T47D (cell line): ENCODE measurements at places on chromosomes 7 and 10.

DNA sequence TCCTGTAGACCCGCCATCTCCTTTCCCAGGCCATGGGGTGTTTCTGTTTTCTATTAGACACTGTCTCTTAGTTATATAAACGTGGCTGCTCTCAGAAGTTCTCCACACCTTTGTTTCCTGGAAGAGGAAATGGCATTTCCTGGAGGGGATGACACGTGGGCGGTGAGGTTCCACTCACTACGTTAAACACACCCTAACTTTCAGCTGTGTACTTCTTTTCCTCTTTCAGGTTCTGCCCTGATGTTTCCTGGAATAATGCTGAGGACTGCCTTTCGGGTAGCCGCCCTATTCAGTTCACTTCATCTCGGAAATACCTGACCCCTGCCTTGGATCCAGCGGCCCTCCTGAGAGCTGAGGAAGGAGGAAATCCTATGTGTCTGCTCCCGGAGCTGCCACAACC is 3.4 kb upstream of the PRKCQ start:
- DNase-seq = no peak

- no peak for DNase-seq
Measured at GRCh38 chr10:29761916-29762315, 127.1 kb upstream of the SVIL start.

- DNase-seq = no peak
Measured at GRCh38 chr7:77327932-77328628, 88.1 kb downstream of the GSAP start.

GRCh38 chr10:818526-819220 is 112.8 kb downstream of the LARP4B start:
- DNase-seq = no peak

DNA sequence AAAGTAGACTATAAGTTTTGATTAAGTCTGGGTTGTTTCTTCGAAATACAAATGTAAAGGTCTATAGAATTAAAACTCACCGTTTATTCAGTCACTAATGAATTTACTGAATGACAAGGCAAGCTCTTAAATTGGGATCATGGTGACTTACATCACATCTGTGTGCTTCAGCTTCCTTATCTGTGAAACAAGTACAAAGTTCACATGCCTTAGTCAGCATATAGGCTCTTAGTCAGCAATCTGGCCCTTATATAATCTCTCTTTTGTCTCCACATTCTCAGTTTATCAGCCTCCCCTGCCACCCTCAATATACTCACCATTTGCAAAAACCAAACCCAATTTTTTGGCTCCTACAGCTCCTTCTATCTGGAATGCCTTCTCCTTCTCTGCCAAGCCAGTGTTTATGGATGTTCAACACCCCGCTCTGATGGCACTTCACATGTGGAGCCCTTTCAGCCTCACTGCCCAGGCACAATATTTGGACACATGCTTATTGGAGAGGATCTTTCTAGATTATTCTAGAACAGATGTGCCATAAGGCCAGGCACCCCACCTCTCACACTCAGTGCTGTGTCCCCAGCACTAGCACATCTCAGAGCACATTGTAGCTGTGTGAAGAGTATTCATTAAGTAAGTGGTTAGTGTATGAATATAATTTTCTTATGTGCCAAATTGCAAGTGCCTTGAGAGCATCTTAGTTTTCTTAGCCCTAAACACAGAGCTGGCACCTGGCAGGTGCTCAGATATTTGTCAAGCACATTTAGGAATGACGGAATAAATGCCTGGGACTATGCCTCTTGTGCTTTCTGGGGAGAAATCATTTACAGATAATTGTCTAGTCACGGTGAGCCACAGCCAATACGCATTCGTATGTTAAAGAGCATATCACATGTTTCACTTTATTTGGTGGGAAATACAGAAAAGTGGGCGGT is 9.8 kb upstream of the LAMB1 start:
- DNase-seq = no peak

DNA sequence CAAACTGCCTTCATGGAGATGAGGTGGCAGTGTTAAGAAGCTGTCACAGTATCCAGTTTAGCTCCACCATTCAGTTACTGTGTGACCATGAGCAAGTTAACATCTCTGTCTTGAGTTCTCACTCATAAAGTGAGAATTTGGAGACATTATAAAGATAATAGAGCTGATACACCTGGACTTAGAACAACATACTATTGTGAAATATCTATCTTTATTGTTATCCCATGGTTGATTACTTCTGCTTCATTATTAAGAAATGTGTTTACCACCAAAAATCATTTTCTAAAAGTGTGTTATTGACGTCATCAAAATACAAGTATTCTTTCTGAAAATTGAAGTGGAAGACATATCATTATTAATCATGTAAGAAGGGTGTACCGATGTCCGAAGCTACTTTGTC is 166.9 kb downstream of the SEMA3A start:
- no peak for DNase-seq

DNA sequence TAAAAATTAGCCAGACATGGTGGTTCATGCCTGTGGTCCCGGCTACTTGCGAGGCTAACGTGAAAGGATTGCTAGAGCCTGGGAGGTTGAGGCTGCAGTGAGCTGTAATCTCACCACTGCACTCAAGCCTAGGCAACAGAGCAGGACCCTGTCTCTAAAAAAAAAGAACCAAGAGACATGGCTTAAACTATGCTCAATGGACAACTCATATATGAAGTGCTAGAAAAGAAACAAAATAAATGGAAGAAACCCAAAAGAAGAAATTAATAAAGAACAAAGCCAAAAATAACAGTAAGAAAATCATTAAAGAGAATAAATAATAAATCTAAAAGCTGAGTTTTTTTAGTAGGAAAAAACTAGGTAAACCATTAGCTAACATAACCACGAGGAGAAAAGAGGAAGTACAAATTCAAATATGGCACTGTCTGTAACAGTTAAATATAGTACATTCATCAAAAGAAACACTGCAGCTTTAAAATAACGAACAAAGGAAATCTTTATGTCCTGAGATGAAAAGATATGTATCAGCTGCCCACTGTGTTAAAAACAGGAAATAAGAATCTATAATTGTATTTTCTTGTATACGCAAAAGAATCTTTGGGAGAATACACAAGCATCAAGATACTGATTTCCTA is 48.7 kb downstream of the UPF2 start:
- no peak for DNase-seq

DNA sequence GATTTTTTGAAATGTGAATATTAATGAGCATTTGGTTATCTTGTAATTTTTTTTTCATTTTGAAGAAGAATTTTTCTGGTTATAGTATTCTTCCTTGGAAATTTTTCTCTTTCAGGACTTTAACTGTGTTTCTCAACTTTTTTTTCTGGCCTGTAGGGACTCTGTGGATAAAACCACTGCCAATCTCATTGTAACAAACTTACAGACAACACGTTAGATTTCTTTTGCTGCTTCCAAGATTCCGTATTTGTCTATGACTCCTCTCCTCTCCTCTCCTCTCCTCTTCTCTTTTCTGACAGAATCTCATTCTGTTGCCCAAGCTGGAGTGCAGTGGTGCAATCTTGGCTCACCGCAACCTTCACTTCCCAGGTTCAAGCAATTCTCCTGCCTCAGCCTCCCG is 19.4 kb upstream of the ZNF92 start:
- no peak for DNase-seq

DNA sequence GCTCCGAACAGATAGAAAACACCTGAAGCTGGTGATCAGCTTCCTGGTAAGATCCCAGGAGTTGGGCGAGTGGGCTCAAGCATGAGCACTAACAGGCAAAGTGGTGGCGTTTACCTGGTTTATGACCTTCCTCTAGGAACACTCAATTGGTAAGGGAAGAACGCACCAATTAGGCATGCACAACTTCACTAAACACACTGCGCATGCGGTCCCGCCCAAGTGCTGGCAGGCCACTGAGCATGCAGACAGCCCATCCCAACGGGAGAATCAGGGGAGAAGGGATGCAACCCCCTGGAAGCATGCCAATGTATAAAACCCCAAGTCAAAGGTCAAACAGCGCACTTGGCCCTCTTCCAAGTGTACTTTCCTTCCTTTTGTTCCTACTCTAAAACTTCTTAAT is 70.4 kb downstream of the LYZL2 start:
- DNase-seq = no peak

DNA sequence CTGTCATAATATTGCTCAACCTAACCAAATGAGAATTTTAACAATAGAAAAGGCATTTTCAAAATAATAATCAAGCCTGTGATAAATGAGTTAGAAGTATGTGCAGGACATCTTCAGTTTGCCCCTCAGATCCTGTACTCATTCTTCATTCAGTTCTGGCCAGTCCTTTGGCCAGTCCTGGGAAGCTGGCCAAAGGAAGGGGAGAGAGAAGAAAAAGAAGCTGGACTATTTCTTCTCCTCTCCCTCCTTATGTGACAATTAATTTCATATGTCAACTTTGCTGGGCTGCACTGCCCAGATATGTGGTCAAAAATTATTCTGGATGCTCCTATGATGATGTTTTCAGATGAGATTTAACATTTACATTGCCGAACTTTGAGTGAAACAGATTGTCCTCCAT is 31.6 kb upstream of the ITGB8 start:
- DNase-seq = no peak

DNA sequence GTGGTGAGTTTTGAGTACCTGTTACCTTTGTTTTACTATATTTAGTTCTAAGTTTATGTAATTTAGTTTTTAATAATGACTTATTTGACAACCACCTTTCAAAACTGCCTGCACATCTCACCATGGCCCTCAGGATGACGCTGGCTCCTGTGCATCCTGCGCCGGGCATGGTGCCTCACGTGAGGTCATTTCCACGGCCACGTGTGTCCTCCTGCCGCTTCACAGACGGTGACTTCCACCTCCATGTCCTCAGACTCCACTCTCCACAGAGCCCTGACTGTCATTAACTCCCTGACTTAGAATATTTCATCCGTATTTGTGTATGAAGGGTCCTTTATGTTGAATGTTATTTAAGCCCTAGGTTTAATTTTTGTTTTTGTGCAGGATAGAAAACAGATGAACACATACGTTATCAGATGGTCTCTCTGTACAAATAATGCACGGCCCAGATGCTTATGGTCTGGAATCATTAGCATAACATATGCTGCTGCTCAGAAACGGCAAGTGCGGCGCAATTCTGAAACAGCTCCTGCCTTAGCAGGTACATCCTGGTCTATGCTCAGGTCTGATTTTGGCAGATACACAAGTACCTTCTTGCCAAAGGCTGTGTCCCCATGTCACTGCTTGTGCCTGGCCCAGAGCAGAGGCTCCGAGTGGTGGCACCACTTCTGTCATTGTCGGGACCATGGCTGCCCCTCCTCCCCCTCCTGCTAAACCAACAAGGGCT is 155.8 kb downstream of the WDR37 start:
- DNase-seq = no peak

DNA sequence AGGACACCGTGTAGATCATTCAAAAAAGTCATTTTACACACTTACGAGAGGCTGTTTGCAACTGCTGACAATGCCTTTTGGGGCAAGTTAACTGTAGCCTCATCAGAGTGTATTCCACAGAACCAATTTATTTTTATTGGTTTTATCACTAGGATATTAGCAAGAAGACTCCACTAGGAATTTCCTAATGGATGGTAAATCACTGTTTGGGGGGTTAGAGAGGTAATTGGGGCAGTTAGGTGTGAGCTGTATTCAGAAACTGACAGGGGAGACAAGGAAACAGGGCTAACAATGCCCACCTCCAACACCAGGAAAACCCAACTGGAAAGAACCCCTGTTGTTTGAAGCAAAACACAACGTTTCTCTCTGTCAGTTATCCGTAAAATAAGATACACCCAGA is 383.0 kb upstream of the SHH start:
- DNase-seq = no peak

DNA sequence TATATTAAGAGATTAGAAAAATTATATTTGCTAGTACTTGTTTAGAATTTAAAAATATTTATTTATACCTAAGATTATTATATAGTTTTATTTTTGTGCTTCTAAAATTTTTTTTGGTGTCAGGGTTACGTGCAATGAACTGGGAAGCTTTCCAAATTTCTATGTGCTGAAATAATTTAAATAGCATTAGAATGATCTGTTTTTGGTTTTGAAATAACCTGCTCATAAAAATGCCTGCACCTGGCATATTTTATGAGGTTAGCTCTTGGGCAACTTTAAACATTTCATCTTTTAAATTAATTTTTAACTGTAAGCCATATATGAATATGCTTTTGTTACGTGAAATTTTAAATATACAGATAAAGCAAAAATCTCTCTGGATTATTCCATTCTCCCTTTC is 482.5 kb downstream of the GLRX3 start:
- DNase-seq = no peak

- DNase-seq = no peak
Measured at GRCh38 chr7:23469961-23470250, 385 bp downstream of the IGF2BP3 start.

- DNase-seq = no peak
Measured at GRCh38 chr10:84548869-84549268, 220.5 kb downstream of the CCSER2 start.

DNA sequence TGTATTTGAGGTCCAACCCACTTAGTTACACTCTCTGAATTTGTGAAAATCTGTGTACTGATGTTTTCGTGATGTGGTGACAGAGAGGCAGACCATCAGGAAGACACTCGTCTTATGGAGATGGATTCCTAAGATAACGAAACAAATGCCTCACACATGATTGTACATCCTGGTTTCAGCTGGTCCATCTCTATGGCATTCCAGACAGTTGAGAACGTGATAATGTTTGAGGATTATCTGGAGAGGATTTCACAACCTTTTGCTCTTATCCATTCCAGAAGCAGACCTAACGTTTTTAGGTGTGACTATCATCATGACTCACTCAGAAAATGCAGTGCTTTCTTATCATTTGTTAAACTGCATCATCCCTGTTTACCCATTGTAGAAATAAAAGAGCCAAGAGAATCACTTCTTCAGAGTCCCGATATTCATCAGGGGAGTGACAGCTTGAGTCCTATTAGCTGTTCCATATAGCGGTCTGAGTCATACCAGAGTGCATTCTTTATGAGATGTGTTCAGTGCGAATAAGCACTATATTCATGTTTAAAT is 74.5 kb downstream of the BMPER start:
- no peak for DNase-seq

- DNase-seq = no peak
Measured at GRCh38 chr10:17265468-17265867, 37.4 kb downstream of the VIM start.

GRCh38 chr10:38007551-38007950 is 2.9 kb upstream of the ZNF33A start:
- DNase-seq = no peak

GRCh38 chr7:37970211-37970610 is 49.8 kb downstream of the EPDR1 start:
- DNase-seq = no peak

DNA sequence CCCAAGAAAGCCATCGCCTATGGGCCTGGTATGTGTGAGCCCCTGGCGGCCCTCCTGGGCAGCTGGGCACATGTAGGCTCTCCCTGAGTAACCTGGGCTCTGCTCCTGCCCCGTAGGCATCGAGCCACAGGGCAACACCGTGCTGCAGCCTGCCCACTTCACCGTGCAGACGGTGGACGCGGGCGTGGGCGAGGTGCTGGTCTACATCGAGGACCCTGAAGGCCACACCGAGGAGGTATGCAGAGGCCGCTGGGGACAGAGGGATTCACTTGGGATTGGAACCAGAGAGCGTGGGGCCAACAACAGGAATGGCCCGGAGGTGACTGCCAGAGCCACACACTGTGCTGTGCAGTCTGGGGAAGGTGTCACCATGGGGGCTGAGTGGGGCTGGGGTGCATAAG is 7.3 kb downstream of the FLNC start:
- no peak for DNase-seq
